ENCODE measurements at places on chromosomes 2 and 18.

DNA sequence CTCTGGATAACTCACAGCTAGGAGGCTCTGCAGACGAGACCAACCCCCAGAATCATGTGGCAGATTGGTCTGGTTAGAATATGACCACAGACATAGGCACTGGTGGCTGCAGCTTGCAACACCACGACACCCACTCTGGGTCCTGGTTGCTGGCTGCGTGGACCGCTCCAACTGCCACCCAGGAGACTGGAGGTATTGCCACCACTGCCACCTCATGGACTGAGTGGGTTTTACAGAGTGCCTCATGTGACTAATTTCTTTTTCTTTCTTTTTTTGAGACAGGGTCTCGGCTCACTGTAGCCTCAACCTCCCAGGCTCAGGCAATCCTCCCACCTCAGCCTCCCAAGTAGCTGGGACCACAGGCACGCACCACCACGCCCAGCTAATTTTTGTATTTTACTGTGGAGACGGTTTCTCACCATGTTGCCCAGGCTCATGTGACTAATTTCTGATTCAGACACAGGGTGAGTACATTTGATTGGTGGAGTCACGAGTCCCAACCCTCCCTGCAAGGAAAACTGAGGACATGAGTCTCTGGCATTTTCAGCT lies 29.9 kb upstream of the NT5DC4 start:
- DNase-seq: peak; percentile 93

DNA sequence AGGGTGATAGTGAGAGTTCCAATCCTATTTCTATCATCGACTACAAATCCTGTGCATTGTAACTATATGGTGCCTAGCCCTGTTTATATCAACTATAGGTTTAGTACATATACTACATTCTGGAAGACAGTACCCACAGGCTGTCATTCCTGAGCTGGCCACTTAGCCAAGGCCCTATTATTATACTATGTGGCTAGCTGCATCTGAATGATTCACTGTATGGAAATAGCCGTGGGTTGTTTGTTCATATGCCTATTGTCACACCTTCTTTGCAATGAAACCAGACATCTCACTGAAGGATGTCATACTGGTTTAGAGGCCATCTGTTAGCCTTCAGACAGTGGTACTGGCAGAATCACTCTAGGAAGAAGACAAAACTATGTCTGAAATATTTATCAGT lies 62.3 kb upstream of the FSIP2 start:
- no peak for DNase-seq

DNA sequence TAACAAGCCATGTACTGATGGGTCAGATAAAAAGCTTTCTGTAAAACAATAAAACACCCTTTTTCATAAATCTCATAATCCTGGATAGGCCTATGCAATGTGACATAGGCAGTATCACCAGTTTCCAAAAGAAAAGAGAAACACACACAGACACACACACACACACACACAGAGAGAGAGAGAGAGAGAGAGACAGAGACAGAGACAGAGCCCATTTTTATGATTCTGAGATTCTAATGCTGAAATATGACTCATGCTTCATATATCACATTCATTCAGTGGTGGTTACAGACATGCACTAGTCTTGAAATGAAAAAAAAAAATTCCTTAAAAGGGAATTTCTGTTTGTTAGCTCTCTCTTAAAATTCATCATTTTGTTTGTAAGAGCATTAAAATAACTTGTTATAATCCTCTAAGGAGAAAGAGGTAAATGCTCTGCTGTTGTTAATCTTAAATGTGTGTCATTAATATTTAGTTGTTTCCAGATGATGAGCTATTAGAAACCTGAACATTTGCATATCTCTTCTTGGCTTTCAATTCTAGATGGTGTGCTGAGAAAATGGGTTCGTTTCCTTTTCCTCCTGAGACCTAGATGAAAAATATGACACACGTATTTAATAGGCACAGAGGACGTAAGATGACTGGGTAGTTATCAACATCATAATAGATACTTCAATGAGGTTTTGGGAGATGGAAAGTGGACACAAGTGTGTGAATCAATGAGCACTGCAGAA lies 1598.7 kb upstream of the ACVR2A start:
- DNase-seq: no peak

DNA sequence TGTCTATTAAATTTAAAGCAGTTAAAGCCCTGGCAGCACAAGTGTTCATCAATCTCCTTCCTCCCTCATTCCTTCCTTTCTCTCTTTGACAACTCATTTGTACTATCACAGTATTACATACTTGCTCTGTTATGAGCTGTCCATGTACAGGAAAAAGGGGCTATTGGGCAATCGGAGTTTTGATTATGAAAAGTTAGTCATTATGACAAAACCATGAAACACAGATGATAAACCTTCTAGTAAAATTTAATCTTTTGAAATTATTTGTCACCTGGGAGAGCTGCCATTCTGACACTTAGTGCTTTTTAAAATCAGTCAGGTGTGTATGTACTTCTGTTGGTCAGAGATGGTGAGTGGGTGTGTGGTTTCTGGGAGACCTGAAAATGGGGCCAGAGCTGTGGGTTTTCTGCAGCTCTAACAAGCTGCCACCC lies 39.4 kb downstream of the MAP4K4 start:
- peak; percentile 65 for DNase-seq

DNA sequence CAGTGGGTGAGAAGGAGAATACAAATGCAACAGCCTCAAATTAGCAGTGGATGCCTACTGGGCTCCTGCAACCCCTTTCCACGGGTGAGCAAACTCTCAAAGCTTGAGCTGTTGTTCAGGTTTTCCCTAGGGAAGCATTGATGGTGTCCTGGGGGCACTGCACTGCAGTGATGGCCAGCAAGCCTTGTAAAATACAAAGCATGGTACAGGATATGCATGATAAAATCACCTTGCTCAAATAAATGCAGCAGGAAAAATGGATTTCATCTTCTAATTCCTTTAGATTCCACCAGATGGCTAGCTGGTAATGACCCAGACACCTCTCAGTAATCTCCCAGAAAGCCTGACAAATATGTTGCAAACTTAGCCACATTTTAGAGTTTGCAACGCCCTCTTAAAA lies 698.2 kb downstream of the TRIB2 start:
- DNase-seq: no peak
